Activated naive CD8-positive, alpha-beta T cell treated with anti-CD3 and anti-CD28 coated beads for 36 hours (primary cell): ENCODE measurements at places on chromosomes 2 and 18. TPM values are rescaled to one million over a fixed set of nuclear protein-coding genes. Genes with fewer than 3 reads are reported as not detected.

Gene TMEM247
- total RNA-seq: not detected

Gene SNTG2
- total RNA-seq: 3.8 TPM

Gene DSG1
- total RNA-seq: not detected

Gene ANKRD30BL
- total RNA-seq: 0.29 TPM

Gene RNF125
- total RNA-seq: 11.6 TPM

Gene STEAP3
- total RNA-seq: 0.60 TPM

GRCh38 chr2:212770240-212770639 is 231.6 kb upstream of the ERBB4 start:
- no peak for DNase-seq

DNA sequence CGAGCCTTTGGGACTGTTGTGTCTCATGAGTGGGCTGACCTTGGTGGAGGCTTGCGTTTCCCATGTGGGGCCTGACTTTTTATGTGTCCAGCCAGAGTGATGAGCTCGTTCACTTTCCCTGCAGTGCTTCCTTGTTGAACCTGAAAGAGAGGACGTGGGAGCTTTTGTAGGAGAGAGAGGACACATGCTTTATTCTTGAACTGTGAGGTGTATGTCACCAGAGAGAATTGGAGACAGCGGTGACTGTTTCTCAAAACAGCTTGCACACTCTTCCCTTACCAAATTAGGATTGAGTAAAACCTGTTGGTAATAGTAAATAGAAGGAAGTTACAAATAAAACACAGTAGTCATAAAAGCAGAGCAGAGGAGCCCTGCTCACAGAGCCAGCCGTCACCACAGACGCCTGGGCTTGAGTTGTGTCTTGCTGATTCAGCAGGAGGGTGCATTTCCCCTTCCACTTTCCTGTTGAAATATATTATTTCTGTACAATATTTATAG is 60.7 kb downstream of the INPP4A start:
- no peak for DNase-seq

DNA sequence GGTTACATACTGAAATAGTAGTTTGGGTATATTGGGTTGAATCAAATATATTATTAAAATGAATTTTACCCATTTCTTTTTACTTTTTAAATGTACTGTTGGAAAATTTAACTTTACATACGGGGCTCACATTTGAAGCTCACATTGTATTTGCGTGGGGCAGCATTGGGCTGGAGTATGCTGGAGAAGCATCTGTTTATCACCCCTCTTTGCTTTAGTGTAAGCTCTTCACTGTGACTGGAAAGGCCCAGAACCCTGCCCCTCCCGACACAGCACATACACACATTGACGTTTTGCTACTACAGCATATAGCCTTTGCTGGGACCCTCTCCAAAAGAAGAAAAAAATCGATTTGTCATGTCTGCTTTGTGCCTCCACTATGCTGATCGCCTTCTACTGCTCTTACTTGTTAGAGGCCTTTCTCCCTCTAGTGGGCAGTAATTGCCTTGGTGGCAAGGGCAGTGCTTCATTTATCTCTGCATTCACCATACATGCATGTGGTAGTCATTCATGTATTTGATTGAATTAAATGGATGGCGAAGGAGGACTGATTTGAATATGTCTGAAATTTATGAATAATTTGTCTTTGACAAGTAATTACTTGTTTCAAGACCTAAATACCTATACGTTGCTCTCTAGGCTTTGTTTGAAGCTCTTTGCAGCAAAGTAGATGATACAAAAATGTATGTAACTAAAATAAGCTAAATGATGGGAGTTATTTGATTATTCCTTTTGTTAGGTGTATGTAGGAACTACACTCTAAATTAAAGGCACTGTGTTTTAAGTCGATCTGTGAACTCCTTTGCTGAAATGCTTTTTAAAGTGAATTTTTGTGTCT is 37.4 kb downstream of the VAPA start:
- DNase-seq: peak; percentile 6

DNA sequence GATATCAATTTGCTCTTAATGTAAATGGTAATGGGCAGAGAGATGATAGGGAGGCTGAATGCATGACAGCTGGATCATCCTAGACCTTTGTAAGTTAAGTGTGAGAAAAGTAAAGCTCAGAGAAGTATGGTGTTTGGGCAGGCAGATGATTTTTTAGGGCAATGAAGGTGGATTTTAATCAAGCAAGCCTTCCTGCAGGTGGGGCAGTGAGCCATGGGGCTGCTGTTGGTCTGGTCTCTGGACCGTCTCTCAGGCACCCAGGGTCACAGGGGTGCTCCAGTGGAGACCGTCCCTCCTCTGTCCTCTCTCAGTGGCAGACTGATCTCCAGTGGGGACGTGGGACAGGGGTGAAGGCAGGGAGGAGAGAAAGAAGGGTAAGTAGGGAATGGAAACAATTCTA is 69.8 kb upstream of the STK17B start:
- peak; percentile 21 for DNase-seq

- DNase-seq: no peak
Observed at GRCh38 chr2:71928734-71929481, 218.8 kb downstream of the CYP26B1 start.

- no peak for DNase-seq
Observed at GRCh38 chr2:235235977-235236767, 257.7 kb upstream of the AGAP1 start.

- peak; percentile 47 for DNase-seq
Observed at GRCh38 chr18:48543228-48543627, 4.4 kb downstream of the CTIF start.

GRCh38 chr18:49731421-49731841 is 81.9 kb downstream of the ACAA2 start:
- no peak for DNase-seq

GRCh38 chr18:54734059-54734458 is 94.2 kb upstream of the RAB27B start:
- no peak for DNase-seq

GRCh38 chr2:223148516-223148915 is 96.5 kb downstream of the KCNE4 start:
- DNase-seq: no peak

- no peak for DNase-seq
Observed at GRCh38 chr2:99634234-99634633, 144.4 kb upstream of the REV1 start.

DNA sequence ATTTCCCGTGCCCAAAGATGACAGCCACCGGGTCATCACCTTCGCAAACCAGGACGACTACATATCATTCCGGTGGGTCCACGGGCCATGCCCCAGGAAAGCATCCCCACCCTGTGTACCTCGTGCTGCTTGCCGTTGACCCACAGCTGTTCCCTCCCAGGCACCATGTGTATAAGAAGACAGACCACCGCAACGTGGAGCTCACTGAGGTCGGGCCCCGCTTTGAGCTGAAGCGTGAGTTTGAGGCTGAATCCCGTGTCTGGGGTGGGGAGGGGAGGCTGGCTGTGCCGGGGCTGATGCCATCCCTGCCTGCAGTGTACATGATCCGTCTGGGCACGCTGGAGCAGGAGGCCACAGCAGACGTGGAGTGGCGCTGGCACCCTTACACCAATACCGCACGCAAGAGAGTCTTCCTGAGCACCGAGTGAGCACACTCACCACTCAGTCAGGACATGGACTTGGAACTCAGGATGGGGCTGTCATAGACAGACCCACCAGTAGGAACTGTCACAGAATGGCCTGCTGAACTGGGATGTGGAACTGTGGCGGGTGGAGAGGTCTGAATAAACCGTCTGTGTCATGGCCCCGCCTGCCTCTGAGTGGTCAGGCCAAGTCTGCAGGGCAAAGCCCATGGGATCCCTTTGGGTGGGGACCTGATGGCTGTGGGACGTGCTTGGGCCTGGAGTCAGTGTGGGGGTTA is 3.5 kb downstream of the IMP4 start:
- no peak for DNase-seq

- no peak for DNase-seq
Observed at GRCh38 chr2:25700221-25700660, 26.9 kb upstream of the DTNB start.

GRCh38 chr2:38322224-38322914 is 54.7 kb downstream of the ATL2 start:
- DNase-seq: no peak

DNA sequence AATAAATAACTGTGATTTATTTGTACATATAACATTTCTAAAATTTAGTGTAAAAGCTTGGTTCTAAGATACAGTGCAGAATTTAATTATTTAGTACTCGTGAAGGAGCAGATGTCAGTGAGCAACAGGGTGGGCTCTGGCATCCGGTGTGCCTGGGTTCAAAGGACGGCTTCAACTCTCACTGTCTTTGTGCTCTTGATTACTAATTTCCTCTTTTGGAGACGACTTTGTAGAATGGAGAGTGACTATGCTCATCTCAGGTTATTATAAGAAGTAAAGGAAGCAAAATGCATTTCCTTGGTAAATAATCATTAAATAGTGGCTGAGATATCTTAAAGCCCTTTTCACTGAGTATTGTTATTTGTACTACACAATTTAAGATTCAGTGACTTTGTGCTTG is 271.7 kb downstream of the ASXL3 start:
- no peak for DNase-seq

DNA sequence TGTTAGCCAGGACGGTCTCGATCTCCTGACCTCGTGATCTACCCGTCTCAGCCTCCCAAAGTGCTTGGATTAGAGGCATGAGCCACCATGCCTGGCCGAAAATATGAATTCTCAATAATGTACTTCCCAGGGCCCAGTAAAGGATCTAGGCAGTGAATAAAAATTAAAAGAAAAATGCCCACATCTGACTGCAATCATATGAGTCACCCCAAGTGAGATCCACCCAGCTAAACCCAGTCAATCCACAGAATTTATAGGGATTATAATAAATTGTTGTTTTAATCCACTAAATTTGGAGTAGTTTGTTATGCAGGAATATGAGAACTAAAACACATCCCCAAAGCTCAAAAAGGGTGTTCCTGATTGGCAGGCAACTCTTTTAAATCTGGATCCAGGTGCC is 93.5 kb upstream of the STK39 start:
- no peak for DNase-seq

DNA sequence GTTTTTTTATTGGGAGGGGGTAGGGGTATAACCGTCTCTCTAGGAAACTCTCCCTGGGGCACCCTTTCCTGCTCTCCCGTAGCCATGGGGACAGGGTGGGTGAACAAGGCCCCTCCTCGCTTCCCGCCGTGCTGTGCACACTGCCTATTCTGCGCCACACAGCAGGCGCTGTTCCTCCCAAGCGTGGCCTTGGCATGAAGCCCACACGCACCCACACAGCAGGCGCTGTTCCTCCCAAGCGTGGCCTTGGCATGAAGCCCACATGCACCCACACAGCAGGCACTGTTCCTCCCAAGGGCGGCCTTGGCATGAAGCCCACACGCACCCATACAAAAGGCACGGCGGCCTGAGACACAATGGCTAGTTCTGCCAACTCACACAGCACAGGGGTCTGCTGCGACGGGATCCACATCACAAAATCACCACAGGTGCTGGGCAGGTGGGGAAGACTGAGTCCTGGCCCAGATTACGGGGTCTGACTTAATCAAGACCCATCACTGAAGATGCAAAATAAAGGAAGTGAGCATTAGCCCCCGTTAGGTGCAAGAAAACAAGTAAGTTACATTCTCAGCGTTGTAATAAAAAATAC is 46.6 kb upstream of the TPO start:
- DNase-seq: peak; percentile 16

DNA sequence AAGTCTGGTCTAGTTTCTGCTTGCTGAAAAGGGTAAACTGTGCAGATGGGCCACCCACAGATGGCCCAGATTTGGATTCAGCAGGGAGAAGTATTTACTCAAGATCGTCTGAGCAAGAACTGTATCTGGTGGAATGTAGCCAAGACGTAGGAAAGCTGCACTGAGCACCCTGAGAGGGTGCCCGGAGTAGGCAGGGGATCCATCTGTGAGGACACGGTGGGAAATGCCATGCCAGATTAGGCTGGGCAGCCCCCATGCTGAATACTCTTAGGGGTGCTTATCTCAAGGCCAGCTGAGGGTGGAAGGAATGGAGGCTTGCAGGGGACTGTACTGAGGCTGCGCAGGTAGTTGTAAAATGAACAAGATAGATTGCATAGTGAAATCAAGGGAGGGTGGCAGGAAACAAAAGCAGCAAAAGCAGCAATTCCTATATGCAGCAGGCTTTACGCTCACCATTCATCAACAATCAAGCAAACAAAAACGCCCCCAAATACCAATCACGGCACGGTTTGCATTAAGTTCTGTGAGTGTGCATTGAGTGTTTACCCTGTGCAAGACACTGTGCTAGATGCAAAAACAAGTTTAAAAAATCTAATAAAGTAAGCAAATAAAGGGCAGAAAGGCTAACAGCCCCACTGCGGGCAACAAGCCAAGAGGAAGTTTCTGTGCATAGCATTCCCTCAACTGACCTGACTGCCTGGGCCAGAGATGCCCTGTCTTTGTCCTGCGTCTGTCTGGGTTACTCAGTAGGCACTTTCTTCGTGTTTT is 32.2 kb upstream of the LPIN2 start:
- DNase-seq: no peak

DNA sequence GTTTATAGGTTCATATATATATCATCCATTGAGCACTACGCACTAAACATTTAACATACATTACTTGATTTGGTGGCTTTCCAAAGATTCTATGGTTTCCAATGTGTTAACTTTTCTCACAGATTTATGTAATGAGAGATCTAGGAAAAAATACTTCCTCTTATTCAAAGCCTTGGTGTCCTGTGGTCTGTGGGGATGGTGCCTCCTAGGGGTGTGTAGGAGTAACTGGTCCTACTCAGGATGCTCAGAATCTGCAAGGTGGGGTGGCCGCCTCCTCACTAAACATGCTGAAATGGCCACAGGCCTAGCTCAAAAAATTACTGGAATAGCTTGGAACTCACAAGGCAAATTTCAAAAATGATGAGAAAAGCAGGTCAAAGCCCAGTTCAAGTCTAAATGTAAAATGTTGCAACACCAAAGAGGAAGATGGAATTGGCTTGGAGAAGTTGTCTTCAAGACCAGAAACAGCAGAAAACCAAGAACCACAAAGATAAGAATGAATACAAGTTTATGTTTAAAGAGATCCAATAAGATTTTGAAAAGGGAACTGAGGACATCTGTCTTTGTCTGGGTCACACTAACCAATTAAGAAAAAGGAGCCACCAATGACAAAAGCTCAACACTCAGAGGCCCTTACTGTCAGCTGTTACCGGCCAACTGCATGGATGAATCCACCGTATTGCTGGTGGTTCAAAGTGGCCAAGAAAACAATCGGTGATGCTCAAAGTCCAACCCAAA is 11.5 kb downstream of the GPR55 start:
- DNase-seq: no peak

- no peak for DNase-seq
Observed at GRCh38 chr18:13543811-13544732, 182.3 kb downstream of the FAM210A start.
